ENCODE measurements at places on chromosomes 12 and 14.

GRCh38 chr14:69637503-69638031 lies 26.2 kb downstream of the SUSD6 start:
- no peak for DNase-seq

DNA sequence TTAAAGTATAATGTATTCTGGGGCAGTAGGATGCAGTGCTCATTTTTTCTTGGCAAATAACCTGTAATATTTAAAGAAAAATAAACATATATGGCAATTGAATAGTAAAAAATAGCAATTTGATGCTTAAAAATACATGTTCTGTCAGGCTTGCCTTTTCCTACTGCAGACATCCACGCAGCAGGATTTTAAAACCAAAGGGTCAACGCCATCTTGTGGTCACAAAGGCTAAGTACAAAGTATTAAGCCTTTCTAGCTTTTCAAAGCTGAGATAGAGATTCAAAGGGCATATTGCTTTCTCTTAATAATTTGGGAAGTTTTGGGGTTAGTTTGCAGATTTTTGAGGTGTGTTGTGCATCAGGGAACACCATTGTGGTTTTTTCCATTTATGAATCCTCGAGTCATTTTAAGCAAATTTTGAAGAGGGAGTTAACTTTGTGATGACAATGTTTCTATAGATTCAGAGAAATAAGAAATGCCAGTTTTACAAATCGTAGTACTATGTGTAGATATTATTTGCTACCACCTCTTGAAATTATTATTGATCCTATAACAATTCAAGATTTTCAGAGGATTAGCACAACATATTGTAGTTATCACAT lies 4.7 kb upstream of the CCER1 start:
- DNase-seq: peak; percentile 29

DNA sequence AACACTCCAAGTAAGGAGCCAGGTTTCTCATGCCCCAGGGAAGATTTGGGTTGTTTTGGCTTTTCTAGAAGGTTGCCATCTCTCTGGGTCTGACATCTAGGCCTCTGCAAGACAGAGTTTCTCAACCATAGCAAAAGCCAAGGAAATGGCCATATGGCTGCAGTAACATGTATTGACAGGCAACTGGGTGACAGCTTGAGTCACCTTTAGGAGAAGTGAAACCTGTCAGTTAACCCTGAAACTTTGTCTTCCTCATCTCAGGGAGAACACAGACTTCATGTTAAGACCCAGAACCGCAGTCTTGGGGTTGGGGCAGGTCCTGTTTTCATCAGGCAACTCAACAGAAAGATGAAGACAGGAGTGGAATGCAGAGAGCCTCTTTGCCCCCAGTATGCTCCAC lies 46.0 kb upstream of the PLBD1 start:
- no peak for DNase-seq

DNA sequence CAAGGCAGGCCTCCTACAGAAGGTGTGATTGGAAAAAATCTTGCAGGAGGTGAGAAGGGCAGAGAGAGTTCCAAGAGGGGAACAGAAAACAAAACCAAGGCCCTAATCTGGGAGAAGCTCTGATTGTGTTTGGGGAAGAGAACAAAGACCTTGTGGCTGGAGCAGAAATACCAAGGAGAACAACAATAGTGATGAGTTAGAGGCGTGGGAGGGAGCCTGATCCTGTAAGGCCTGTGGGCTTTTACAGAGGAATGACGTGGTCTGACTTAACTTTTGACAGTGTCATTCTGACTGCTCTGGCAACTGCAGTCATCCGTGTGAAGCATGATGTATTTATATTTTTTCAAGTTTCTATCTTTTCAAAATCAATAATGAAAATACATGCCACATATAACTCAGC lies 200.6 kb downstream of the ANO4 start:
- DNase-seq: peak; percentile 28

DNA sequence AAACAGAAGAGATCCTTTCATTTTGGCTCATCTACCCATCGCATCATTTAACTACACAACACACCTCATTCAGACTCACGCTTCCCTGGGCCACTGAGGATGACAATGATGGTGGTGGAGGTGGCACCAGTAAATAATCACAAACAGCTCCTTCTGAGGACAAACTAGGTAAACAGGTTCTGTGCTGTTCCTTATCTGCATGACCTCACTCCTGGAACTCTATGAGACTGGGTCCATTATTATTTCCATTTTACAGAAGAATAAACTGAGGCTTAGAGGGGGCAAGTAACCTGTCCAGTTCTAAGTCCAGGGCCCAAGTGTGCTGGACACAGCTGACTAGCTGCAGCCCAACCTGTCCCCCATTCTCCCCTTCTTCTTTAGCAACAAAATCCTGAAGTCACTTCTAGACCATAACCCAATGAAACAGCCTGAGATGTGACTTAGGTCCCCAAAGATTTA lies 50.4 kb downstream of the ITPK1 start:
- DNase-seq: no peak

DNA sequence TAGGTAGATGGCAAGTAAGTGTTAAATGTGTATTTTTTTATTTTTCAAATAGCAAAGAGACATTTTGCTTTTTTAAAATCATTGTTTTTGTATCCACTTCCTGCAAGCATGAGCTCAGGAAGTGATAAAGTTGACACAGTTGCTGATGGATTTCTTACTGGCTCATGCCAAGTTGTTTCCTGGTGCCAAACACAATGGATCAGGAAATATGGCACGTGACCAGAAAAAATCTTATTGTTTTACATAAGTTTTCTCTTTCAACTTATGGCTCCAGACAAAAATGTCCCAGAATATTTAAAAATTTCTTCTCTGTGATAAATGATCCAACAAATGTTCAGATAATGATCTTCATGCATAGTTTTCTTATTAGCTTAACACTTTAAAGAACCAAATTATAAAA lies 1279.1 kb upstream of the FLRT2 start:
- no peak for DNase-seq

DNA sequence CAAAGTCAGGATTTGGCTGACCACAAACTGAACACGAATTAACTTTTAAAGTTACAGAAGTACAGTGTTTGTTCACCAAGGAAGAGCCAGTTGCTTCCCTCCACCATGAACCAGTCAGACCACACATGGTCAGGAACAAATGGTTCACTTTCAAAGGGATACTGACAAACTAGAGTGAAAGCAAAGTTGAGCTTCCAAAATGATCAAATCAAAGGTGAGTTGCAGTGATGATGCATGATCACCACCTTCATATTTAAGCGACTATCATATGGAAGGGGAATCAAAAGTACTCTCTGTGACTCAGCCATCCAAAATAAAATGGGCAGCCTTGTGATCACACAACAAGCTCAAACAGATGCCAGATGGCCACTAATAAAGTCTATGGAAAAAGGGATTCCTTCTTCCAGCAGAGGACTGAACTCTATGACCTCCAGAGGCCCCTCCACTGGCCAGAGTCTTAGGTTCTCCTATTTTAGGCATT lies 13.1 kb downstream of the NT5DC3 start:
- no peak for DNase-seq

DNA sequence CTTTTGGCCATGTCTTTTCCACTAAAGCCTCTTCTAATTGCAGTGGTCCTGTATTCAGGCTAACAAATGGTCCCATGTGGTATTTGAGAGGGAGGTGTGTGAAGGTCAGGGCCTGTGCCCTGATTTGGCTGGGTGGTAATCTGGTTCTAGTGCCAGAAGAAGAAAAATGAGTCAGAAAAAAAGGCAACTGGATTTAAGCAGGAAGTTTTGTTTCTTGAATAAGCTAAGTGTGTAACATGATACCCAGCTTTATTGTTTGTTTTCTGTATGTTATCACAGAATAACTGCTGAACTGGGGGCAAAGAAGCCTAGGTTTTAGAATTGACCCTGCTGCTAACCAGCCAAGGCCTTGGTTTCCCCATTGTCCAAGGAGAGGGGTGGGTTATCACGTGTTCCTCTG lies 134.0 kb downstream of the ANO6 start:
- no peak for DNase-seq

DNA sequence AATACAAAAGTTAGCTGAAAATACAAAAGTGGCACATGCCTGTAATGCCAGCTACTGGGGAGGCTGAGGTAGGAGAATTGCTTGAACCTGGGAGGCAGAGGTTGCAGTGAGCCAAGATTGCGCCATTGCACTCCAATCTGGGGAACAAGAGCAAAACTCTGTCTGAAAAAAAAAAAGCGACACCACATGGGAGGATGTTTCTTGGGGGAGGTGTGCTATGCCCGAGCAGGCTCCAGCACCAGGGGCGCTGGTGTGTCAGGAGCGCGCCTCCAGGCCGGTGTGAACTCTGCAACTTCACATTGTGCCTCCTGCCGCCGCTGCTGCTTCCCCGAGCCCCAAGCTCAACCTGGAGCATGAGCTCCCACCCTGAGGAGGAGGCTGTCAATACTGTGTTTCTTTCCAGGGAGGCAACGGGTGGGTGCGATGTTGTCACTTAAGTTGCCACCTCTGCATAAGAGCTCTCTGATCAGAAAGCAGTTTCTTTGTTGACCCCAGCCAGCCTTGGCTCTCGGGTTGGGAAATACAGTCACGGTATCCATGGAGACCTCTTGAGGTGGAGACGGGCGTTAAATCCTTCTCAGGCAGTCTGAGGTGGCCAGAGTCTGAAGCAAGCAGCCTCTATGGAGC lies 18.9 kb downstream of the DEGS2 start:
- peak; percentile 84 for DNase-seq
